ENCODE measurements at places on chromosomes 16 and 17.

- DNase-seq: no peak
These were observed 6.5 kb downstream of the PROCA1 start for GRCh38 chr17:28705074-28705659.

- DNase-seq: no peak
These were observed 40.1 kb downstream of the RANBP10 start for GRCh38 chr16:67766291-67766690.

DNA sequence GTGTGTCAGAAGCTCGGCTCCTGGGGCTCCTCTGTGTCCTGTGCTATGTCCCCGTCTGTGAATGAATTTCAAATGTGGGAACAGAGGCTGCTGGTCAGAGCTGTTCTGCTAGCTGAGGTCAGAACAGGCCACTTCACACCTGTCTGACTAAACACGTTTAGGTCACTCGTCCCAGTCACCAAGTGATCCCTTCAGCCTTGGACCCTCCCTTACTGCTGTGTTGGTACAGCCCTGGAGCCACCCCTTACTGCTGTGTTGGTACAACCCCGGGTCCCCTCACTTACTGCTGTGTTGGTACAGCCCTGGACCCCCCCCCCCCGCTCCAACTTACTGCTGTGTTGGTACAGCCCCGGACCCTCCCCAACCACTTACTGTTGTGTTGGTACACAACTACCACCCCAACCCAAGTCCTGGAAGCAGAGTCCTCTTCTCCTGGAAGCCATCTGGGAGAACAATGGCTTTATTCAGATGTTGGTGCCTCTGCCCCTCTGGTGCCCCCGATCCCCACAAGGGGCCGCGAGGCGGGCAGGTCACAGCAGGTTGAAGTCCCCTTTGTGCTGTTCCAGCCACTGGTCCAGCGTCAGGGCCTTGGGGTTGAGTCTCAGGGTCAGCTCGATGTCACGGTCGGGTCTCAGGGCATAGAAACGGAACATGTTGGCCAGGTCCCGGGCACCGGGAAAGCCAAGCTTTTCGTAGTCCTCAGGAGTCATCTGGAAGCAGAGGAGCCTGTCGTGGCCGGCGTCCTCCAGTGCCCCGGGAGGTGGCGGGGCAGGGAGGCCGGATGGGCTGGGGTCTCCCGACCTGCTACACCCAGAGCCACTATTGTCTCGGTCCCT lies 13.0 kb downstream of the NMRAL1 start:
- DNase-seq: no peak

- DNase-seq: no peak
These were observed 1.4 kb upstream of the CRYM start for GRCh38 chr16:21279501-21279900.

- no peak for DNase-seq
These were observed 279.4 kb upstream of the ELAC2 start for GRCh38 chr17:13297183-13297582.

GRCh38 chr17:27919079-27919478 lies 25.9 kb upstream of the LYRM9 start:
- no peak for DNase-seq

GRCh38 chr17:29401258-29401657 lies 11.1 kb downstream of the TAOK1 start:
- DNase-seq: no peak

GRCh38 chr16:77539421-77540034 lies 104.7 kb upstream of the ADAMTS18 start:
- DNase-seq: no peak

DNA sequence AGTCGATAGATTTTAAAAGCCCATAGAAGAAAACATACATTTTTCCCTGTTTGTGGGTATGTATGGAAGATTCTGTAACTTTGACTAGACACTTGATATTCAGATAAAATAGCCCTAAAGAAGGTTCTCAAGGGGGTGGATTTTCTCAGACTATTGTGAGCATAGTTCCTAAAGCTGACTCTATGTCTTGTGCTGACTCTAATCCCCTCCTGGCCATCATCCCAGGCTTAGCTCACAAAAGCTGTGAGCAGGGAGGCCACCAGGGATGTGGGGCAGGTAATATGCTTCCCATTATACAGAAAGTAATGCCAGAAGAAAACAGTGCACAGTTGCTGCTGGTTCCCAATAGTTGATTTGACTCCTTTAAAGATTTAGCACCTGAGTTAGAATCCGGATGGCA lies 32.0 kb downstream of the CDH13 start:
- no peak for DNase-seq

GRCh38 chr17:70107441-70107840 lies 32.4 kb downstream of the KCNJ16 start:
- no peak for DNase-seq

- DNase-seq: peak; percentile 52
These were observed 4.8 kb downstream of the PPM1D start for GRCh38 chr17:60604686-60605334.

Data from cerebellar nuclear complex (tissue), 1 donor.